GM12878 (cell line): ENCODE measurements at places on chromosomes 1 and 21. TPM values are rescaled to one million over a fixed set of nuclear protein-coding genes. Genes with fewer than 3 reads are reported as not detected.

The XCL1 gene
- polyA plus RNA-seq, result 0.65 and 1.4 TPM in 2 replicates

The SLAMF6 gene
- polyA plus RNA-seq, result 23.4 and 24.3 TPM in 2 replicates

The ATP1A2 gene
- not detected in 2 replicates for polyA plus RNA-seq

The OR2L8 gene
- not detected in 2 replicates for polyA plus RNA-seq

The FAM131C gene
- polyA plus RNA-seq, result not detected in 2 replicates

The C1orf115 gene
- 3.8 and 4.2 TPM in 2 replicates for polyA plus RNA-seq

The NPHS2 gene
- not detected in 2 replicates for polyA plus RNA-seq

The ITLN1 gene
- polyA plus RNA-seq, result not detected in 2 replicates

The PTPN22 gene
- polyA plus RNA-seq, result 42.7 and 47.0 TPM in 2 replicates

The RGS13 gene
- polyA plus RNA-seq, result 0.11 and 0.26 TPM in 2 replicates

The RORC gene
- polyA plus RNA-seq, result not detected in 2 replicates

The SSX2IP gene
- polyA plus RNA-seq, result 12.0 and 12.8 TPM in 2 replicates
